A549 treated with CpdA at 1 μM for 4 hours (cell line): ENCODE measurements at places on chromosomes 5 and 9. TPM values are rescaled to one million over a fixed set of nuclear protein-coding genes. Genes with fewer than 3 reads are reported as not detected.

The STPG3 gene
- total RNA-seq = not detected in 5 replicates

The MZB1 gene
- 0.16 TPM in 1 of 5 replicates, not detected in the others for total RNA-seq

The PTGS1 gene
- total RNA-seq = 0.82 to 1.5 TPM (median 1.2 TPM) in 5 replicates

The GPR151 gene
- not detected in 5 replicates for total RNA-seq

The PAEP gene
- 0.14 to 0.27 TPM (median 0.21 TPM) in 3 of 5 replicates, not detected in the others for total RNA-seq

The DNAJC18 gene
- total RNA-seq = 6.4 to 9.4 TPM (median 8.4 TPM) in 5 replicates

The KCNIP1 gene
- total RNA-seq = not detected in 5 replicates

The PCDHB5 gene
- 1.2 to 1.9 TPM (median 1.5 TPM) in 5 replicates for total RNA-seq

The SPATA31A3 gene
- not detected in 5 replicates for total RNA-seq

The IL13 gene
- 0.07 TPM in 1 of 5 replicates, not detected in the others for total RNA-seq

The WDR38 gene
- total RNA-seq = 0.12 to 0.17 TPM (median 0.14 TPM) in 3 of 5 replicates, not detected in the others

The GABRA1 gene
- total RNA-seq = not detected in 5 replicates

The PPWD1 gene
- 19.5 to 24.2 TPM (median 20.6 TPM) in 5 replicates for total RNA-seq

The LIX1 gene
- total RNA-seq = not detected in 5 replicates

The SPATA9 gene
- total RNA-seq = 0.09 TPM in 1 of 5 replicates, not detected in the others

The ARSI gene
- total RNA-seq = 33.5 to 52.9 TPM (median 42.9 TPM) in 5 replicates

The BTNL8 gene
- total RNA-seq = not detected in 5 replicates

The IL17B gene
- 0.29 TPM in 1 of 5 replicates, not detected in the others for total RNA-seq

The CD72 gene
- 0.08 to 0.35 TPM (median 0.13 TPM) in 3 of 5 replicates, not detected in the others for total RNA-seq

The PCDHB4 gene
- 0.03 to 0.09 TPM (median 0.06 TPM) in 4 of 5 replicates, not detected in the other for total RNA-seq

The GABBR2 gene
- total RNA-seq = 0.09 to 1.7 TPM (median 0.50 TPM) in 5 replicates

The AIF1L gene
- 1.2 to 1.4 TPM (median 1.3 TPM) in 5 replicates for total RNA-seq

The TMEM174 gene
- total RNA-seq = not detected in 5 replicates

The FBP2 gene
- total RNA-seq = not detected in 5 replicates

The ARID3C gene
- total RNA-seq = 0.15 to 0.33 TPM (median 0.23 TPM) in 4 of 5 replicates, not detected in the other

The EPB41L4B gene
- total RNA-seq = 7.8 to 9.8 TPM (median 9.4 TPM) in 5 replicates

The DCAF12 gene
- 36.1 to 40.6 TPM (median 39.4 TPM) in 5 replicates for total RNA-seq

The CCL28 gene
- 0.14 to 0.29 TPM (median 0.20 TPM) in 5 replicates for total RNA-seq

The KDM4C gene
- total RNA-seq = 8.6 to 11.5 TPM (median 10.1 TPM) in 5 replicates

The AFAP1L1 gene
- 4.4 to 6.3 TPM (median 5.5 TPM) in 5 replicates for total RNA-seq

The OBP2B gene
- not detected in 5 replicates for total RNA-seq

The RFESD gene
- total RNA-seq = 2.5 to 3.8 TPM (median 3.1 TPM) in 5 replicates

The LHX3 gene
- 0.08 to 0.12 TPM (median 0.09 TPM) in 4 of 5 replicates, not detected in the other for total RNA-seq

The FCN1 gene
- total RNA-seq = not detected in 5 replicates

The SEMA5A gene
- total RNA-seq = not detected in 5 replicates

The GALNT12 gene
- 2.7 to 5.6 TPM (median 4.6 TPM) in 5 replicates for total RNA-seq
